ENCODE measurements at places on chromosomes 2 and 18.

DNA sequence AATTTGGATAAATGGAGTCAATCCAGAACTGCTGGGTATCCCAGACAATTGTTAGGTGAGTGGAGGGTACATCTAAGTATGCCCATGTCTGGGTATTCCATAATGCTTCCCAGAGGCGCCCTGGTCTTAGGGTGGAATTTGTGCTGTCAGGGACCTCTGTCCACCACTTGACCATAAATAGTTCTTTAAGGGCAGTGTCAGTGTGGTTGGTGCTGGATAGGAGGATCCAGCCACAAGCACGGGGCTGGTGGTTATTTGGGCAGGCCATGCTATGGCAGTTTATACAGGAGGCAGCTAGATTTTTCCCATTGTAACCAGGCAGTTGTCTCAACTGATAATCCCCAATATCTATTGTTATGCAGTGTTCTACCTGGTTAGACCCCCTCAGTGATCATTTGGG, 104.4 kb upstream of the B3GNT2 start:
- DNase-seq = no peak

DNA sequence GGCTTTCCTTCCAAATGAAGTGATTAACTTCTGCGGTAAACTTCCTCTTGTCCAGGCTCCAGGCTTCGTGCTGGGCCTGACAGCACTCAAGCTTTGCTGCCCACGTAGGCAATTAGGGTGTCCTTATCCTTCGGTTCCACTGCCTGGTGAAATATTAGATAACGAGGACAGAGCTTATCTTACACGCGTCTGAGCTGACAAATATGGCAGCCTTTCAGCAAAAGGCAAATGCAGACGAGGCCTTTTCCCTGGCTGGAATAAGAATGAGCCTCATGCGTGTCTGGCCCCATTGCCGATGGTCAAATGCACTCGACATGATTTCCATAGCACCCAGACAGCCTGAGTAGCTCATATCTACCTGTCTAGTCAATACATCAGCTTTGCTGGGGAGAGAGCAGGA, 141.5 kb downstream of the FAM210A start:
- no peak for DNase-seq

- DNase-seq = no peak
Measured at GRCh38 chr18:59810183-59810582, 89.6 kb upstream of the PMAIP1 start.

- no peak for DNase-seq
Measured at GRCh38 chr2:118134650-118135049, 46.4 kb downstream of the INSIG2 start.

GRCh38 chr2:171149171-171149938, 11.3 kb downstream of the TLK1 start:
- DNase-seq = no peak

Measured in brain microvascular endothelial cell (primary cell).